ENCODE measurements at places on chromosomes 16 and 17.

DNA sequence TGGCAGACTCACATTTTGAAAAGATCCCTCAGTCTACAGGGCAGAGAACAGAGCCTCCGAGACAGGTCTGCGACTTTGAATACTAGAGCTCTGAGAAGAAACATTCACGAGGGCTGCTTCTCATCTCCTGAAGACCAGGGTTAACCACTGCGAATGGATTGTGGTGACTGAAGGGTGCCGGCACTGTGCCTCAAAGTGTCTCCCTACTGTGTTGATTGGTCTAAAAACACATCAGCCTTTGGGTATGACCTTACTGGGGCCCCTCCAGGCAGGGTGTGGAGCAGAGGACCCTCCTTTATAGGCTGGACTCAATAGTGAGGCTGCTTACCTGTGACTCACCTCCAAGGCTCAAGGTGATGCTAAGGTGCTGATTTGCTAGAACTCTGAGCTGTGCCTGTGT is 2.6 kb upstream of the LGALS9 start:
- DNase-seq, result no peak

DNA sequence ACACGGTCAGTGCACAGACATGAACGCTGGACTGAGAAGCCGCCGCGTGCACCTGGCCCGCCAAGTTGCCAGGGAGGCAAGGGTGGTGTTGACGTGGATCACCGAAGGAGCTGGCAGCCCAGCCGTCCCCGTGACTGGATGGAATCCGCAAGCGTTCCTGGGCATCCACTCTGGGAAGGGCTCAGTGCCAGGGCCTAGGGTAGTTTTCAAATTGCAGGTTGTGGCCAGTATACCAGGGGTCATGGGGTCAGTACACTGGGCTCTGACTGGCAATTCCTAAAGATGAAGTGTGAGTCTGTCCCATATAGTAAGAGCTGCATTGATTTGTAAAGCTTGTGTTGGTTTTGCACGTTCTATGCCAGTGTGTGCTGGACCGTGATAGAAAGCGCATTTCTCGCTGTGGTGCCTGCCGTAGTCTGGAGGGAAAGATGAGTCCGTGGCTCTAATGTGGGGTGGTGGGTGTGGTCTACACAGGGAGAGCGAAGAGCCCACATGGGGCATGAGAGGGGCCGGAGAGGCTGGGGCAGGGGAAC is 21.1 kb upstream of the METRNL start:
- no peak for DNase-seq

GRCh38 chr16:67407176-67407787 is 9.0 kb downstream of the ZDHHC1 start:
- no peak for DNase-seq

DNA sequence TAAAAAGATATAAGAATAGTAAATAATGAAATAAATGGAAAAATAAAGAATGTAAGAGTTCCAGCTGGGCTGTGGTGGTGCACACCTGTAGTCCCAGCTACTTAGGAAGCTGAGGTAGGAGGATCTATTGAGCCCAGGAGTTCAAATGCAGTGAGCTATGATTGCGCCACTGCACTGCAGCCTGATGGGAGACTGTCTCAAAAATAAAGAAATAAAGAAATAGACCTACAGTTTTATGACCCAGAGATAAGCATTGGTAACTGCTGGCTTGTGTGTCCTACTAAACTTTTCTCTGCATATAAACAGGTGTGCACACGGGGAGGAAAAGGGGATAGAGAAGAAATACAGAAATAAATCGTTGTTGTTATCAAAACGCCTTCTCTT is 7.8 kb upstream of the PDP2 start:
- DNase-seq, result no peak

GRCh38 chr16:65070831-65071432 is 50.9 kb downstream of the CDH11 start:
- DNase-seq, result peak; percentile 93

DNA sequence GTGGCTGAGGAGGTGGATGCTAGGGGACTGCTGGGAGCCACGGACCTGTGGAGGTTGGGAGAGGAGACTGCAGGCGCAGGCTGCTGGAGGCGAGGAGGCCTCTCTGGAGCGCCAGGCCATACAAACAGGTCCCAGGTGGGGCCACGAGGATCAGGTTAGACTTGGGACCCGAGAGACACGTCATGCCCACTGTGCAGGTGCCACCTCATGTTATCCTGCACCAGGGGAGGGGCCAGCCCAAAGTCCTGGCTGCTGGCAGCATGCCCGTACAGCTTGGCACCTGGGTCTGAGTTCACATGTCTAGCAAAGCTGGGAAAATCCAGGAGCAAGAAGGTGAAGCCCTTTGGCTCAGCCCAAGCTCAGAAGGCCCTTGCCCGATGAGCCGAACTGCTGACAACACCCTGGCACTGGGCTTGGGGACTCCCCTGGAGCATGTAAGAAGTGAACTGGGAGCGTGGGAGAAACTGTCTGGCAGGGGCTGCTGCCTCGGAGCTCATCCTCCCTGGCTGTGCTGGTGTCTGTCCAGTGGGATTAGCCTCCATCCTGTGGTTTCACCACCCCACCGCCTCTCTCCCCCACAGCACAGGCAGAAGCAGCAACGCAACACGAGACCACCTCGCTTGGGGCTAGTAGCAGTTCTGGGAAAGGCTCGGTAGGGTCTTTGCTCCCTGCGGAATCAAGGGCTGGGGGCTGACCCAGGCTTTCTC is 5.3 kb downstream of the ARHGDIA start:
- DNase-seq, result no peak

GRCh38 chr16:57264950-57265371 is 19.5 kb downstream of the PLLP start:
- no peak for DNase-seq

- DNase-seq, result no peak
Measured at GRCh38 chr16:55900616-55901393, 25.6 kb upstream of the CES5A start.

- DNase-seq, result no peak
Measured at GRCh38 chr17:16215002-16215272, 397 bp downstream of the NCOR1 start.

- DNase-seq, result peak; percentile 83
Measured at GRCh38 chr16:72877374-72878028, 170.4 kb downstream of the ZFHX3 start.

DNA sequence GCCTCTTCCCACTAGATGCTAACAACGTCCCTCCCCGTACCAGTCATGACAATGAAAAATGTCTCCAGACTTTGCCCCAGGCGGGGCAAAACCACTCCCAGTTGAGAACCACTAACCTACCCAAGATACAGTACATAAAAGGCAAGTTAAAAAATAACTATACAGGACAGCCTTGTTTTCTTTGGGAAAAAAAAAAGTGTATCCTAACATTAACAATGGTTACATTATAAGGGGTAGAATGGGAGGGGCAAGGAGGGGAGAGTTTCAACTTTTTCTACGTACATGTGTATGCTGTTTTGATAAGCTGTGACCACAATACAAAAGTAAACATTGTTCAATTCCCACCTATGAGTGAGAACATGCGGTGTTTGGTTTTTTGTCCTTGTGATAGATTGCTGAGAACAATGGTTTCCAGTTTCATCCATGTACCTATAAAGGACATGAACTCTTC is 94.9 kb downstream of the TOX3 start:
- DNase-seq, result no peak

- no peak for DNase-seq
Measured at GRCh38 chr16:635573-636205, 416 bp downstream of the METTL26 start.

DNA sequence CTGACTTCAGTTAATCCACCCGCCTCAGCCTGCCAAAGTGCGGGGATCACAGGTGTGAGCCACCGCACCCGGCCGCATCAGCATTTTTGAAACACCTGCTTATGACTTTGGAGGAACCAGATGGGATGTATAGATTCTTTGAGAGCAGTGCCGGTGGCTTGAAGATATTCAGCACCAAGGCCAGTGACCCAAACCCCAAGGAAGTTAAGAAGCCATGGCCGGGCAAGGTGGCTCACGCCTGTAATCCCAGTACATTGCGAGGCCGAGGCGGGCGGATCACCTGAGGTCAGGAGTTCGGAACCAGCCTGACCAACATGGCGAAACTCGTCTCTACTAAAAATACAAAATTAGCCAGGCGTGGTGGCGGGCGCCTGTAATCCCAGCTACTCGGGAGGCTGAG is 43.9 kb downstream of the TRARG1 start:
- DNase-seq, result no peak

DNA sequence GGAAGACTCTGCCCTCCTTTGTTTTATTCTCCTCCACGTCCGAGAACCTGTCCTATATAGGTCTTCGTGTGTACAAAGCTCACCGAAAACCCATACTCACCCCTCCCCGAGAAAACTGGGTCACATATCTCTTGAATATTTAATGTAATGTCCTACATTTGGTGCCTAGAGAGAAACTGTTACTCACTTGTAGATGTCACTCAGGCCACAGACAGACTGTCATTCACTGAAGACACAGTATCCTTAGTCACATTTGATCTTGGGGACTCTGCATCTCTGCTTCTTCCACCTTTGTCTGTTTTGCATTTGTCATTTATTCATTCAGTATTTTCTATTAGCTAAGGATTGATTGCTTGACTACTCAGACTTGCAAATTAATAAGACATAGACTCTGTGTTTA is 131.8 kb upstream of the TBX2 start:
- no peak for DNase-seq

DNA sequence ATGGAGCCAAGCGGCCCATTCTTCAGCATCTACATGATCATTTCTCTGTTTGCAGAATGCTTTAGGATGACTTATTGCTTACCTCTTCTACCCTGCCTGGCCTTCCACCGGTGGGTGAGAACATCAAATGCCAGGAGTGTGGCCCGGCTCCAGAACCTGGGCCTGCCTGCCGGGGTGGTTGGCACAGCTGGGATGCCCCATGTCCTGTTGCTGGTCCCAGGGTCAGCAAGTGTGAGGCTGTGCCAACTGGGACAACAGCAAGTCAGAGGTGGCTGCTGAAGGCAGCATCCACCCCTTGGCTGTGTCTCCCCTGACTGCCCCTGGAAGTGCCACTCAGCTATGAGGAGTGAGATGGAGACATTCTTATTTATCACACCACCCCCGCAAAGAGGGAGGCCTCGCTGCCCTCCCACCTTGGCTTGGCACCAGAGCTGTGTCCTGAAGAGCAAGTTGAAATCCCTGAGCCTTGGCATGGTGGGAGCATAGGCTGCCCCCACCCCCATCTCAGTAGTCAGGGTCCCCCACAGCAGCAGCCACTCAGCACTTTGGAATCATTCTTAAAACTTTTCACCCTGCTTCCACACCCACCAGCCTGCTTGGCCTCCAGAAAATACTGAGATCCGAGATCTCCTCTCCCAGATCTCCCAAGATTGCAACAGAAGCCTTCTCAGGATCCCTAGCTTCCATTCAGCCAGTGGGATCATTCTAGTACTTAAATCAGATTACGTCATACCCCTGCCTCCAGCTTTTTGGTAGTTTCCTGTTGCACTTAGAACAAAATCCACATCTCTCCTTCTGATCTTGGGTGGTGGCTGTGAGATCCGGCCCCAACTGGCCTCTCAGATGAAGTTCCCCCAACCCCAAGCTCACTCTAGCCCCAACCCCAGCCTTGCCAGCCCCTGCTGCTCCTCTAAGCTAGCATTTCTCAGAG is 127.5 kb downstream of the SOCS1 start:
- DNase-seq, result no peak

DNA sequence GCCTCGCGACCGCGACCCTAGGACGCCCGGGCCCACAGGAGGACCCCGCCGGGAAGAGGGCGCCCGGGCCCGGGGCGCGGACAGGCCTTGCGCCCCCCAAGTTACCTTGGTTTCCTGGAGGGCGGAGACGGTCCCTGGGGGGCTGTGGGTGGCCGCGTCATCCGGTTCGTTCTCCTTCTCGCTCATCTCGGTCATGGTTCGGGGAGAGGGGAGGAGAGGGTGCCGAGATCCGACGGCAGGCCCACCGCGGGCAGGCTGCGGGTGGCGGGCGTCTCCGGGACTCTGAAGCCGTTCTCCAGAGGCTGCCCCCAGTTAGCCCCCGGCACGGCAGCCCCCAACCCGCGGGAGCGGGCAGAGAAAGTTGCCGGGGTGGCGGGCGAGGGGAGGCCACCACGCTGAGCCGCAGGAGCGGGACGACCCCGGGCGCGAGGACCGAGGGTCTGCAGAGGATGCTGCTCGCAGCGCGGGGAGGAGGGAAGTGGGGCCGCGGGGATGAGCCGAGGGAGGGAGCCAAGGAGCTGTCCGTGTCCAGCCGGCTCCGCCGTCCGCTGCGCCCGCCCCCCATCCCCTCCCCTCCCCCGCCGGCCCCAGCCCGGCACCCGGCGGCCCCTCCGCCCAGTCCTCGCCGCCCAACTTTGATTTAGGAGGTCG is at the start of gene STAC2:
Gene STAC2, minus strand, starts transcription at position 638 of the 651 bp plus-strand sequence. Its CDS starts 443 bp downstream, at position 195.
- DNase-seq, result no peak

GRCh38 chr17:28957992-28958355 is 6.7 kb upstream of the PHF12 start:
- DNase-seq, result no peak

DNA sequence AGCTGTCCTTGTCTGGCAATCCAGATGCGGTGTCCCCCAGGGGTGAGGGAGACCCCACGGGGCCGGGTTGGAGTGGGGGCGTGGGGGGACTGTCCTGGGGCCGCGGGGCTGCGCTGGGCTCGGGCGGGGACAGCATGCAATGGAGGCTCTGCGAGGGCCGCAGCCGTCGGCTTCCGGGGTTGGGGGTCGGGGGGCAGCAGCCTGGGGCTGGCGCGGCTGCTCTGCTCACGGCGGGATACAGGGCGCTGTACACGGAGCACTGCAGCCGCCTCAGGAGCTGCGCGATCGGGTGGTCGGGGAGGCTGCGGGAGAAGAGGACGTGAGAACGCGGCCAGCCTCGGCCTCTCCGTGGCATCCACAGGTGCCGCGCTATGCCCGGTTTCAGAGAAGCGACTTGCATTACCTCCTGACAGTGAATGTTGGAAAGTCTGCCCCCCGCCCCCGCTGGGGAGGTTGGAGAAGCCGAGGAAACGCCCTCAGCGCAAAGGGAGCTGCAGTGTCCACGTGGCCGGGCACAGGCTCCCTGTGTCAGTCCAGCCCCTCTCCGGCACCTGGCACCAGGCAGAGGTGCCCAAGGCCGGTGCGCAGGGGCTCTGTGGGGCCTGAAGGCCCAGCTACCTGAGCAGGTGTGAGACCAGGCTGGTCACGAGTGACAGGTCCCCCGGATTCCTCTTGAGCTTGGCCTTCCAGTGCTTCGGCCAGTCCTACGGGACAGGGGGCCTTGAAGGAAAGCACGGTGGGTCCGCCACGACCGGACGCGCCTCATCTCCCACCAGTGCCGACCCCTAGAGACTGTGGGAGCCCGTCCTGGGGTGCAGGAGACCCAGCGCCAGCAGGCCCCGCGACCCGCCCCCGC is 9.4 kb upstream of the SPATA2L start:
- DNase-seq, result no peak

- DNase-seq, result no peak
Measured at GRCh38 chr17:51395621-51396020, 135.3 kb downstream of the UTP18 start.

DNA sequence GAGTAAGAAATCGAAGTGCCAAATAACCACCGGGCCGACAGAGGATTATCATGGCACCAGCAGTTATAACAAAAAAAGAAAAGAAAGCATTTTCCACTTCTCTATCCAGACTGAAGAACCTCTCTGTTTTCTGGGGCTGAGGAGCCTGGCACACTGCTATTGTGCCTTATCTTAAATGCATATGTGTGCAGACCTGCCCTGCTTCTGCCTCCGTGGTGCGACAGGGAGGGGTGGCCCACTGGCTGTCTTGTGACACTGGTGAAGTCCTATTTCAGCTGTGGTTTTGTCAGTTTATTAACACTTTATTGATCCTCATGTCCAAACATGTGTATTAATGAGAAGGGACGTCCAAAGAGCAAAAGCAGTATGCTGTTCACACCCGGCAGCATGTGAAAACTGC is 55.4 kb downstream of the CDK5R1 start:
- no peak for DNase-seq
